ENCODE measurements at places on chromosomes 5 and 9. TPM values are rescaled to one million over a fixed set of nuclear protein-coding genes. Genes with fewer than 3 reads are reported as not detected.

DNA sequence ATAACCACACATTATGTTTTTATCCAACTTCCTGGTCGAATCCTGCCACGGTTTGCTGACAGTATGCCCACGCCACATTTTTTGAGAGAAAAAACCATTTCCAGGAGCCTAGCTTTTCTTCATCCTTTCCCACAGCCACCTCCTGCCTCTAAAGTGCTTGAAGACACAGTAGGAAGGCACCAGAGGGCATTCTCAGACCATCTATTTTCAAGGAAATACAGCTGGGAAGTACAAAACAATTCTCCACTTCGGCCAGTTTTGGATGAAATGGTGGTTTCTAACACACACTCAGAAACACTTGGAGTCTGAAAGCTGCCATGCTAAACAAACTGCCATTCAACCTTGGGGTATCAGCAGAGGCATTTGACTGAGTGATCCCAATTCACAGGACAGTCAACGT lies 86.3 kb upstream of the RPS23 start:
- peak; percentile 92 for DNase-seq

- no peak for DNase-seq
These were observed 4.5 kb upstream of the NDST1 start for GRCh38 chr5:150503386-150503785.

DNA sequence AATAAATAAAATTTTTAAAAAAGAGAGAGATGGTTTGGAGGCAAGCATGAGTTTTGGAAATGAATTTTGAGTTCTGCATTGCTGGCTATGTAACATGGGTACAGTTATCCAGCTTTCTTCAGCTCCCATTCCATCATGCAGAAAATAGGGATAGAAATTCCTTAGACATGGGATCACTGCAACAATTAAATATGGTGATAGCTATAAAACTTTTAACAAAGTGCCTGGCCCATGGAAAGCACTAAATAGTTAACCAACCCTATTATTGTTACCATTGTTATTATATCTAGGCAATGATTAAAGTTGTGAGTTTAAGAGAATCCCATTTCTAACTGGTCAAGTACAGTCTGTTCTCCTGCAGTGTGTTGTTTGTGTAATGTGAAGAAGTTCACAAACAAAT lies 115.4 kb upstream of the GAS1 start:
- no peak for DNase-seq

GRCh38 chr9:37941253-37941652 lies 37.3 kb upstream of the SLC25A51 start:
- DNase-seq, result no peak

DNA sequence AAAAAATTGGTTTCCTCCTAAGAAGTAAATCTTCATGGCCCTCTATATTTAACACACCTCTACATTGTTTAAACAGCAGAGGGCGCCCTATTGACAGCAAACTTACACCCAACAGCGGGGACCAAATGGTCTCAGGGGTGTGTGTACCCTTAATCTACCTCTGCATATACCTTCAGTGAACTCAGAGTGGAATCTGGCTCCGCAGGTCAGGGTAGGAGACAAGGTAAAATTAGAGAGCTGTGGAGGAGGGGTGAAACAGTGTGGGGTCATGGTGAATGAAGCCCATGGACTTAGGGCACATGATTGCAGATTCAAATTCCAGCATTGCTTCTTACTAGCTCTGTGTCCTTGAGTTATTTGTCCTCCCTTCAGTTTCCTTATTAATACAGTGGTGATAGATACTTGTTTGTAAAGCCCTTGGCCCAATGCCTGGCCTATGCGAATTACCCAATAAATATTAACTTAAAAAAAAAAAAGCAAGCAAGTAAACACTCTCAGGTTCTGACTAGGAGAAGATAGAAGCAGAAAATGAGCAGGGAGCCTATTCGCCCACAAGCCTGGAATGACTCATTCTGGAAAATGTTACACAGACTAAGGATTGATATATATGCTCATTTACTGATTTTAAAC lies 122.9 kb downstream of the CAVIN4 start:
- DNase-seq, result peak; percentile 2

DNA sequence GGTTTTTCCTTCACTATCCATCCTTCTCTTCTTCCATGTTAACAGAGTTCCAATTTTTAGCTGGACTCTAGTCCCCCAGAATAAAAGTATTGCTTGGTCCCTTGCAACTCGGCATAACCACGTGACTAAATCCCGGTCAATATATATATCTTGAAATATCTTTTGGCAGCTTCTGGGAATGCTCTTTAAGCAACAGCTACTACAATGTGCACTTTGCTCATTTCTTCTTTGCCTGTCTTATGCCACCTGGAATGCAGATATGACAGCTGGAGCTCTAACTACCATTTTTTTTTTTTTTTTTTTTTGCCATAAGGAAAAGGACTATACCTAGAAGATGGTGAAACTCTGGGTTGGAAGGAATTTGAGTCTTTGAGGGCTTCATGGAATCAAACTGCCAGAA lies 82.6 kb downstream of the GCNT4 start:
- DNase-seq, result no peak

- DNase-seq, result peak; percentile 83
These were observed 4.8 kb downstream of the CCL19 start for GRCh38 chr9:34686231-34686630.

GRCh38 chr5:9421884-9422283 lies 124.0 kb downstream of the SEMA5A start:
- no peak for DNase-seq

- no peak for DNase-seq
These were observed 674.0 kb downstream of the DMRTA1 start for GRCh38 chr9:23120630-23121029.

DNA sequence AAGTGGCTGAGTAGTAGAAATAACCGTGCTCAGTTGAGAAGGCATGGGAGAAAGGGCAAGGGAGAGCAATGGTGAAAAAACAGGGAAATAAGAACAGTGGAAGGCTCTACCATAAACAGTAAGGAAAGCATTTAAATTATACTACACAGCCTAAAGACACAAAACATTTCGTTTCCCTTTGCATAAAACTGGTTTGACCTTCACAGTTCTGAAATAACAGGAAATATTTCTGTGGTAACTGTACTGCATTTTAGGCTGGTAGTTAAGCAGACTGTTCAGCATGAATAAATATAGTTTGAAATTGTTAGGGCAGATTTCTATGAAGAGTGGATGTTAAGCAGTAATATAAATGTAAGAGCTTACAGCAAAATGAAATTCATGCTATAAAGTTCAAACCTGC lies 147.5 kb downstream of the CSNK1G3 start:
- no peak for DNase-seq

- no peak for DNase-seq
These were observed 10.2 kb upstream of the IL12B start for GRCh38 chr5:159340511-159340910.

DNA sequence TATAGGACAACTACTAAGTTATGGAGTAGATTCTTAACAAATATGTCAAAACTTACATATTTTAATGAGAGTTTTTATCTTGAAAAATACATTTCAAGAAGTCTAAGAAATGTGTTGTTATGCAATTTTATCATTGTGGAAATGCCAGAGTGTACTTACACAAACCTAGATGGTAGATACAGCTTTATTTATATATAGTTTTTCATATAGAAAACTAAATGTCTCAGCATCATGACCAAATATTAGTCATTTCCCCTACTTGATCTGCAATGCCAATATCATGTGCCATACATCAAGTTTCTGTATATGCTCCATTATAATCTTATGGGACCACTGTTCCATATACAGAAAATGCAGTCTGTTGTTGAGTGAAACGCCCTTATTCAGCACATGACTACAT lies 28.7 kb downstream of the CAST start:
- no peak for DNase-seq

DNA sequence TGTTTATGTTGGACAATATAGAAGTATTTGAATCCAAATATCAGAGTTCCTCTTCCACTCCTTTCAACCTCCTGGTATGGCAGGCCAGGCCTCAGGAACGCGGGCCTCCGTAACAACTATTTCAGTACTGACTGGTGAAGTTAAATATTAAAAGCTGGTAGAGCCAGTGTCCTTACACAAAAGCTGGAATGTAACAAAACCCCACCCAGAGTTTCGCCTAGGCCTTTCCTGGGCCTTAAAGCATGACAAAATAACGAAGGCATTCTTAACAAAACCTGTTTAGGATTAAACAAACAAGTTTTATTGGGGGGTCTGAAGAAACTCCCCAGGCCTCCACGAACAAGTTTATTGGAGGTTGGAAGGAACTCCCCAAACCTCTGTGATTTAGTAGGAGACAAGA lies 61.6 kb upstream of the GNE start:
- no peak for DNase-seq

DNA sequence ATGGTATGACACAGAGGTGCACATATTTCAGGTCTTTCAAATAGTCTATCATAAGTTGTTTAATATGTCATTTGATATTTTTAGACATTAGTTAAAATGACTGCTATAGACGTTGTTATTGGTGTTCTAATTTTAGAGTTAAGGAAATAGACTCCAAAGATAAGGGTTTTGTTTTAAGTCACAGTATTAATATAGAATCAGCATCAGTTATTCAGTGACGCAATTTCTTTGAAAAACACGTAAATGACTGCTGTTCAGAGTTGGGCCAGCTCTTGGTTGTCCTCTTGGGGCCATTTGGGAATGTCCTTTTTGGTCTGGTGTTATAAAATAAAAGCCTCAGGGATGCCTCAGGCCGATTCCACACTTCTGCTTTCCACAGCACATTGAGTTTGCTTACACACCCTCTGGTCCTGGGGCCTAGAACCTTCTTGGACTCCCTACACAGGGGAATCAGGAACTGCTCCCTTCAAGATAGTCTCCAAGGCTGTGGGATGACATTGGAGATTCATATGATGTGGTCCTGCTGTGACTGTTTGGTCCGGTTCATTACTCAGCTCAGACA lies 14.3 kb downstream of the OTULIN start:
- no peak for DNase-seq

DNA sequence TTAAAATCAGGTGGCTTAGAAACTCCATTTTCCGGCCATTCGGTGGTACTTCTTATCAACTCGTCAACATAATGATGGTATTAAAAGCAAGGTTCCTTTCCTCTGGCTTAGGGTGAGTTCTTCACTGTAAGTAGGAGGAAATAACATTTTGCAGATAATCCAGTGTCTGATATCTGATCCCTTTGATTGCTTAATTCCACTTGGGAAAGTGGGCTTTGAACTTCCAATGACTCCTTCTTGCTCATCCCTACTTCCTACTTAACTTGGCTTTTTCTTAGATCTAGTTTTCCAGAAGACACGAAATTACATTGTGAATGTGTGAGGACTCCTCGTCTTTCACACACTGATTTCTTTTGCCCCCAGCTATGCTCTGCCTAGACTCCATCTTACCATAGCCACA lies 31.5 kb downstream of the DDX31 start:
- DNase-seq, result no peak

DNA sequence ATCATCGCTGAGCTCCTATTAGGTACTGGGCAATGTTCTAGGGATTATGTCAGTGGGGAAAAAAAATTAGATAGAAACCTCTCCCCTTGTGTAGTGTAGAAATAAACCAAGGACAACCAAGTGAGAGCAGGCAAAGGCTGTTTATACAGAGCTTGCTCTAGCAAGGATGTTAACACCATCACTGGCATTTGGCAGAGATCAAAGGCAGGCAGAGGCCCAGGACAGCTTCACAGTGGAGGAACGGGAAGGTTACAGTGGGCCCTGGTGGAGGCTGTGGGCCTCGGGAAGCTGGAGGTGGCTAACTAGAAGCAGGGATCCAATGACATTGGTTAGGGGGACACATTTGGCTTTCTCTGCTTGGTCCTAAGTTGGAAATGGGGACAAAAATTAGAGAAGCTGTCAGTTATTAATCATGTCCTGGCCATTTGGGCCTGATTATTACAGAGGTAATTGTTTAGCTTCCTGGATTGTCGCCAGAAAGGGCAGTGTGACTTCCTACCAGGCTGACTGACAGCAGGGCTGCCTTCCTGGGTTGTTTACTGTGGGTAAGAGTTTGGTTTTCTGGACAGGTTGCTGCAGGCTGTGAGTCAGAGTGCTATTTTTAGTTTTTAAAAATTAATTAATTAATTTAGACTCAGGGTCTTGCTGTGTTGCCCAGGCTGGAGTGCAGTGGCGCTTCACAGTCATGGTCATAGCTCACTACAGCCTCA lies 259.3 kb downstream of the ROR2 start:
- peak; percentile 4 for DNase-seq

Gene HINT2
- 24.9 TPM for total RNA-seq

Gene INSL4
- total RNA-seq, result not detected

Gene FRMPD1
- not detected for total RNA-seq

Gene TRPM6
- under 0.01 TPM for total RNA-seq

Gene PCAT7
- 0.09 TPM for total RNA-seq

Gene IGFBPL1
- total RNA-seq, result not detected

Gene PCDHB13
- 0.27 TPM for total RNA-seq
